ENCODE measurements at places on chromosomes 6 and 20.

DNA sequence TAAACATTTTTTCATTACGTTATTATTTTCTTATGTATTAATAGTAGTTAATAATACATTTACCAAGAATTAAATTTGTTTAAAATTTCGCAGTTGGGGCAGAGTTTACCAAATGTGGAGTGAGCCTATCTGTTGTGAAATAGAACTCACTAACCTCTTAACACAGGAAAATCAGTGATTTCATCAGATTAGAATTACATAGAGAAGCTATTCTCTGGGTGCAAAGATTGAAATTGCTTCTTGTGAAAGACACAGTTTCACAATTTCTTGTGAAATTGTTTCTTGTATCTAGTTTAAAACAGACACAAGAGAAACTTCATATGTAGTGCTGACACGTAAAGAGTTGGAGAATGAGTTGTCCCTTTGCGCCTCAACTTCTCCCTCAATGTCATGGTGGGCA lies 69.4 kb upstream of the PRL start:
- no peak for DNase-seq

DNA sequence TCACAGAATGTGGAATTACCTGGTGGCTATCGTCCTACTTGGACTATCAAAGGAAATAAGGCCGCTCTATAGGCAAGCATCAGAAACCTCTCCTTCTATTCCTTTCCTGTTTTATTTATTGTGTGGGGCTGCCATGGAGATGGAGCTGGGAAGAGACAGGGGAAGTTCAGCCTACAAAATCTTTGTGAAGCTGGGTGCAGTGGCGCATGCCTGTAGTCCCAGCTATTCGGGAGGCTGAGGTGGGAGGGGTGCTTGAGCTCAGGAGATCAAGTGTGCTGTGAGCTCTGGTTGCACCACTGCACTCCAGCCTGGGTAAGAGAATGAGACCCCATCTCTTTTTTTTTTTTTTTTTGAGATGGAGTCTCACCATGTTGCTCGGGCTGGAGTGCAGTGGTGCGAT lies 60.3 kb downstream of the KCNB1 start:
- DNase-seq = no peak

- no peak for DNase-seq
These were observed 168.0 kb upstream of the LRFN2 start for GRCh38 chr6:40755046-40755681.

DNA sequence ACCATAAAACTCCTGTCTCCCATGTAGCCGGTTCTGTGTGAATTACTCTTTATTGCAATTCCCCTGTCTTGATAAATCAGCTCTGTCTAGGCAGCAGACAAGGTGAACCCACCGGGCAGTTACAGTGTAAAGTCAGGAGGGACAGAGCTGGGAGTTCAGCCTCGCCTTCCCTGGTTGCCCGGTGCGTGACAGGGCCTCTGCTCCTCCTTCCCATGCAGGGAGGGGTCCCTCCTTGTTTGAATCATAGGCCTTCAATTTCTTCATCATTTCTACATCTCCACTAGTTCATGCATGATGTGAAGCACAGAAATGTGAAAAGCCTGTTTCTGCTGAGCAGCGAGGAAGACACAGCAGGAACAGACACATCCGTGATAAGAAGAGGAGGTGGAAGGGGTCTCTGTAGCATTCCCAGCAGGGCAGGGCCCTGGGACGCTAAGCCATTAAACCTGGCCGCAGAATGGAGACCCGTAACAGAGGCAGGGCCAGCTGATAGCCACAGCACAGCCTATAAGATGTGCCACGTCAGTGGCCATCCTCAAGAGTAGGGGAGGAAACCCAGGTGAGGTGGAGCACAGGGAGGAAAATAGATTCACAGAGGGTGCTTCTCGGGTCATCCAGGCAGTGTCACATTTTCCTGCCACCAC lies 106.7 kb upstream of the CST7 start:
- DNase-seq = no peak

DNA sequence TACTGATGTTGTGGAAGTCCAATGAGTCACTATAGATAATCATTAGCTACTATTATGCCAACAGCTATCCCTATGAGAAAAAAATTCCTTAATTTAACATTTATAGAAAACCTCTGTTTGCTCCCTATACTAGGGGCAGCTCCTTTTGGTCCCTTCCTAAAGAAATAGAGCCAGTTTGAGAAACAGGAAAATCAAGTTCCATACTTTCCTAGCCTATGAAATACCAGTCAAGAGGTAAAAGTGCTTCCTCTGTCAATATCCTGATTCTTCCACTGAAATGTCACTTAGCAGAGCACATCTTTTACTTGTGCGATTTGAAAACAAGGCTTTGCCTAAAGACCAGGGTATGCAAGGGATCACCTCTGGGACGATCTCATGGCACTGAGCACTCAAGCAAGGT lies 14.5 kb upstream of the TRIM39 start:
- DNase-seq = no peak

DNA sequence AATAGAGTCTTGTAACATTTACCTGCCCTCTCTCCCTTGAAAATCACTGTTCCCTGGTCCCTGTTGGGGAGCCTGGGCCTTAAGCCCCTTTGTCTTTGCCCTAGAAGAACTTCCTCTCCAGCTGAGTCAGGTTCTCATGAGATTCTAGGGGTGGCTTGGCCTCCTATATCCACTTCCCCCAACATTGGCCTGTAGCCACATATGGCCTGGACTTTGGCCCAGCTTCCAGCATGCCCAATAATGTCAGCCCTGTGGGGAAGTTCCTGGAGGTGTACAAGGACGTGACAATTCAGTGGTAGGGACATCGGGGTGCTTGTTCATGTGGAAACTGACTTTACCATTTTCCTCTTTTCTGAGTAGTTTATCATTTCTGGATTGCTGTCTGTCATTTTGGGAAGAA lies 17.2 kb upstream of the MAS1L start:
- DNase-seq = no peak

All from left ventricle myocardium inferior (tissue), 1 donor.